Activated naive CD8-positive, alpha-beta T cell treated with anti-CD3 and anti-CD28 coated beads, Interleukin-2, amount 10 ng/mL, durations not matched to agents 7 days and 5 days (primary cell): ENCODE measurements at places on chromosomes 13 and 19.

DNA sequence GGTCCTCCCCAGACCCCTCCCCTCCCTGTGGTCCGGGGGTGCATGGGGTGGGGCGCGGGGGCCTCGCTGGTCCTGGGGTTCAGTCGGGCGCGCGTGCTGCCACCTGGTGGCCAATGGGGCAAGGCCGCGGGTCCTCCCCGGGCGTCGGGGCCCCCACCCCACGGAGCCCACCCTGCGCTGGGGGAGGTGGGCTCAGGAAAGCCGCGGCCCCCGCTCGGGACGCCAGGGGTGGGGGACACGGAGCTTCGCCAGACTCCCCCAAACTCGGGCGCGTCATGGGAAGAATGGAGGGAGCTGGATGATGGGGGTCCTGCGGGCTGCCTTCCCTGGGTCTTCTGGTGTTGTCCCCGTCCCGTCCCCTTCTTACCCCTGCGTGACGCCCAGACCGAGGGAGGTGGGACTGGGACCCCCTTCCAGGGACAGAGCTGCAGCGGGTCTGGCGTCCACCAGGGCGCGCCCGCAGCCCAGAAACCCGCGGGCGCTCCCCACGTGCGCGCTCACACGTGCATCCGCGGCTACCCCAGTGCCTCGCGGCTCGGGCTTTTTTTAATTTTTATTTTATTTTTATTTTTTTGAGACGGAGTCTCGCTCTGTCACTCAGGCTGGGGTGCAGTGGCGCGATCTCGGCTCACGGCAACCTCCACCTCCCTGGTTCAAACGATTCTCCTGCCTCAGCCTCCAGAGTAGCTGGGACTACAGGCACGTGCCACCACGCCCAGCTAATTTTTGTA is 19.8 kb upstream of the TCF3 start:
- DNase-seq, result peak; percentile 79

GRCh38 chr13:43994999-43995859 is 115.5 kb downstream of the LACC1 start:
- no peak for DNase-seq

- no peak for DNase-seq
These were observed 107.7 kb downstream of the RAB20 start for GRCh38 chr13:110453797-110454196.

DNA sequence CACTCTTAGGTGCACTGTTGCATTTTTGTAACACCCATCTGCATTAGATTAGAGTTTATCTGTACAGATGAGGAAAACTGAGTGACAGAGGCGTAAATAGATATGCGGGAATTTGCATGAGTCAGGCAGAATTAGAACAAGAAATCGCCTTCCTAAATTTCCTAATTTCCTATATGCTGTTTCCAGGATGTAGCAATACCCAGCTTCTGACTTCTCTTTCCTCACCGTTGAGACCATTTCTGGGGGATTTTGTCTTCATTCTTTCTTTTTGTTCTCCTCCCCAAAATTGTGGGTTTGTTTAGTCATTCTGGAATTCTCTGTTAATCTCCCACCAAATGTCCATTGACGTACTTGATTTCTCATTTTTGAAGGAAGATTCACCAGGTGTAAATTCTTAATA is 10.6 kb upstream of the ZNF792 start:
- DNase-seq, result no peak

- peak; percentile 91 for DNase-seq
These were observed 7.0 kb upstream of the REXO1 start for GRCh38 chr19:1855040-1855827.
